ENCODE measurements at places on chromosomes 7 and 10.
A peak's percentile ranks its signal among the peaks of the same experiment; 100 is the strongest.

- no peak for DNase-seq
Measured at GRCh38 chr10:92430103-92430502, 139.1 kb downstream of the MARCHF5 start.

- no peak for DNase-seq
Measured at GRCh38 chr7:14236834-14237233, 247.4 kb upstream of the ETV1 start.

DNA sequence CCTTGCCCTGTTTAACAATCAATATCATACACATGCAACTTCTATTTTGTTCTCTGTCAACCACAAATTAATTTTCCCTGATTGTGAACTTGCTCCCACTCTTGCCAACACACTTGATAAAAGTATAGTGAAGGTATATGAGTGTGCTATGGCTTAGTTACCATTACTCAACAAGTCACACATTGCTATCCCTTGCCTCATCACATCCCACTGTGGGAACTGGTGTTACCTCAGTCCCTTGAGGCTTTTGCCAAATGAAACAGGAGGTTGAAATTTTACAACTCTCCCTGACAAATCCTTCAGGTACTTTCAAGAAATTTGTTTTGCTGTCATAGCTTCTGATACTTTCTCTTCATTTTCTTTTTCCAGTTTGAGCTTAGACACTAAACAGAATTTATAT, 472.5 kb upstream of the SEMA3D start:
- no peak for DNase-seq

DNA sequence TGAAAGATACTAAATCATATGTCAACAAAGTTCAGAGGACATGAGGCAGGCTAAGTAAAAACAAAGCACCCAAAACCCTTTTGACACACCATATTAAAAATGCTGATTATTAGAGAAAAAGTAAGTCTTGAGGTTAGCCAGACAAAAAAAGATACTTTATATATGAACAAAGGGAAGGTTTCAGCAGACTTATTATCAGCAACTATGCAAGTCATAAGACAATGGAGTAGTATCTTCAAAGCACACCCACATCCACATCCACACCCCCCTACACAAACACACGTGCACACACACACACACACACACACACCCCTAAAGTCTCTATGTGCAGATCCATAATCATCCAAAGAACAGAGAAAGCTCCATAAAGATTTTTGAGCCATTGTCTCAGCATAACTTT, 1373.9 kb upstream of the CELF2 start:
- no peak for DNase-seq

- no peak for DNase-seq
Measured at GRCh38 chr10:11863353-11864109, 40.4 kb downstream of the PROSER2 start.

DNA sequence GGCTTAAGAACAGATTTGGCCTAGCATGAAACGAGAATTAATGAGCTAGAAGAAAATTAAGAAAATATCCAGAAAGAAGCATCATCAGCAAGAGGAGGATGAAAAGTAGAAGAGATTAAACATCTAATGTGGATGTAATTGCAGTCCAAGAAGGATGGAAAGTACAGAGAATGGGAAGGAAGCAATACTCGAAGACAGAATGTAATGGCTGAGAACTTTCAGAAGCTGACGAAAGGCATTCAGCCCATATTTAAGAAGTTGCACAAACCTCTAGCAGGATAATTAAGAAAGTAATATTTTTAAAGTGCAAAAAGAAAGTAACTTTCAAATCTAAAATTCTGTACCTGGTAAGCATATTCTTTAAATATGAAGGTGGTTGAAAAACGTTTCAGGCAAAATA, 60.7 kb downstream of the TRIM24 start:
- no peak for DNase-seq

GRCh38 chr10:77390481-77390891, 247.1 kb downstream of the KCNMA1 start:
- no peak for DNase-seq

GRCh38 chr7:69334701-69335100, 263.6 kb upstream of the AUTS2 start:
- DNase-seq = no peak

GRCh38 chr10:43197834-43198681, 59.8 kb downstream of the CSGALNACT2 start:
- no peak for DNase-seq

GRCh38 chr7:44288381-44288685, 37.1 kb downstream of the CAMK2B start:
- DNase-seq = no peak

DNA sequence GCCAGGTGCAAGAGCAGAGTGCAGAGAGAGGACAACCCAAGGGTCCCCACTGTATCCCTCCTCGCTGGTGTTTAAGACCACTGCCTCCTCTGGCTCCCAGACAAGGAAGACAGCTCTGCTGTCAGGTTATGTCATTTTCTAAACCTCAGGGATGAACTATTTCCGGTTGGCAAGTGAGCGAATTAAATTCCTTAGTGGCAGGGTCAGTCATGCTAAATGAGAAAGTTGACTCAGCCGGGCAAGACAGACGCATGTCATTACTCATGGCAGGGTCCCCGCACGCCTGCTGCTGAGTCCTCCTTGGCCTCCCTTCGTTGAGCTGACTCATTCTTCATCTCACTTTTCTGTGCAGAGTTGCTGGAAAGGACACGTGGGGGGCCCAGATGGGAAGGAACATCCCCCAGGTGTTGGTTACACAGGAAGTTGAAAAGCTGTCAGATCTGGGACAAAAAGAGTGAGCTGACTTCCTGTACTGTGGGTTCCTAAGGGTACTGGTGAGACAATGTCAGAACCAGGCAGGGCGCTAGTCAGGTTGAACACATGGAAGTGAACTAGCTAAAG, 47.1 kb upstream of the UCN3 start:
- DNase-seq = peak; percentile 59

- DNase-seq = no peak
Measured at GRCh38 chr7:16810112-16810511, 5.3 kb upstream of the AGR2 start.

GRCh38 chr10:2011106-2011716, 273.9 kb upstream of the ADARB2 start:
- DNase-seq = no peak

DNA sequence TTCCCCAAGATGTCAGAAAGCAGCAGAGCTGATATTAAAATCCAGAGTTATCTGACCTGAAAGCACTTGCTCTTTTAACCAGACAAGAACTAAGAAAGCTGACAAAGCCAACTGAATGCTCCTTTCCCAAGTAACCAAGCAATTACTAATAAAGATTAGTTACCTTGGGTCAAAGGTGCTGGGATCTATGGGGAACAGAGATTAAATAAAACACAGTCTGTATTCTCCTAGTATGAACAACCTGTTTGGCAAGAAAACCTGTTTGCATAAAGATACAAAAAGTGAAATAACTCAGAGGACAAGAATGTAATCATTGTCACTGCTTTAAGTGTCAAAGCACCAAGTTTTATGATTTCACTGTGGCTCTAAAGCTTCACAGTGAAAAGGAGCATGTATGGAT, 35.7 kb downstream of the ITPRID1 start:
- no peak for DNase-seq

- DNase-seq = no peak
Measured at GRCh38 chr10:80324086-80324485, 32.5 kb downstream of the DYDC1 start.

GRCh38 chr7:45080958-45081669, 7.7 kb downstream of the NACAD start:
- DNase-seq = no peak

- DNase-seq = no peak
Measured at GRCh38 chr10:28593811-28594210, 60.9 kb downstream of the WAC start.

DNA sequence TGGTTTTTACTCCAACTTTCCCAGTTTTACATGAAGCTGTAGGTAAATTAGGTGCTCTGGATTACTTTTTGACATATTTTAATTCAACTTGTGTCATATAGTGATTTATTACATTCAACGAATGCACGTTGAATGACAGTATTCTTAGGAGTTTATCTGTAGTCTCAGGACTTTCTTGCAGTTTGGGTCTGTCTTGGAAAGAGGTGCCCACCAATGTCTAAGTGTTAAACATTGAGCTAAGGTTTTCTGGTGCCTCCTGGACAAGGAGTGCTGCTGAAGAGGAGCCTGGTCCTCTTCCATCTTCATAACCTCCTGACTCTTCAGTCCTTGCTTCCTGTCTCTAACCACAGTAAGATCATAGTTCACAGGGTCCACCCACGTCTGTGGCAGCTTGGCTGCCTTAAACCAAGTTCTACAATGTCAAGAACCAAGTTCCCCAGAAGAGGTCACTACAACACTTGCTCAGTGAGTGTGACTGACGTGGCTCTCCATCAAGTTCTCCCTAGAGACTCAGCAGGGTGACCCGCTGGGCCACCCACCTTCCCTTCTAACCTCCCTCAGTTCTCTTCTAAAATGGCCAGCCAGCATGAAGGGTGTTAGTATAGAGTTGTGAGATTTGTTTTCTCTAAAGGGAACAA, 6.1 kb downstream of the NPY start:
- no peak for DNase-seq

GRCh38 chr10:85655411-85655810, 711.2 kb downstream of the GRID1 start:
- no peak for DNase-seq

GRCh38 chr10:114698271-114699061, 40.4 kb upstream of the ABLIM1 start:
- no peak for DNase-seq

- no peak for DNase-seq
Measured at GRCh38 chr10:3623746-3624145, 161.3 kb downstream of the KLF6 start.

DNA sequence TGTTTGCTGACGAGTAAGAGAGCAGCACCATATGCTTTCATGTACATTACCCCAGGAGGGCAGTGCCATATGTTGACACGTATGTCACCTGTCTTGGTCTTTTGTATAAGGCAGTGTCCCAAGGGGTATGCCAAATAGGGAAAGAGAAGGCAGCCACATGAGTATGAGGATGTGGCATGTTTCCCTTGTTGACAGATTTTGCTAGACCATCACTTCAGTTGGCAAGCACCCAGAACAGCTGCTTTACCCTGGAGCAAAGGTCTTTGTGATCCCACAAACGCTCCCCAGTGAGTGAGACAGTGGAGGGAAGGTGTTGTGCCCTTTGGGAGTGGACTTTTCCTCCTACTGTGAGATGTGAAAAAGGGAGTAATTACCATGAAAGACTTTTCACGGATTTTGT, 350.1 kb downstream of the ETV1 start:
- DNase-seq = no peak

DNA sequence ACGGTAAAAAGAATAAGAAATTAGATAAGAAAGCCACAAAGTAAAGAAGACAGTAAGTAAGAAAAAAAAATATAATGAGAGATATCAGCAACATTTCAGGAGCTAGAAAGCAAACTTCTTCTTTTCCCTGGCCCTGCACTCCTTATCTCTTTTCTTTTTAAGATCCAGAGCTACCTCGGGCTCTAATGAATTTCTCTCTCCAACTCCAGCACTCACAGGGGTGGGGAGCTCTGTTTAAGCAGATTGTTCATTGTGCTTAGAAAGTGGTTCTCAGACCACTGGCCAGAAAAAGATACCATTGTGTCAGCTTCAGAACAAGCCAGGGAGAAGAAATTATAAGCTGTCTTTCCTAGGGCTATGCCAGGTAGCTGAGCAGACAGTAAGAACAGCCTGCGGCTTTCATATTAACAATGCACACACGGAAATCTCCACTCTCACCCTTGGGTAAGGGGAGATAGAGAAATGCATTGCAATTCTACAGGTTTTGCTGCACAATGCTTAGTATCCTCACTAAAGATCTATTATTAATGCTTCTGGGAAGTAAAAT, 19.3 kb downstream of the OR2F1 start:
- no peak for DNase-seq

DNA sequence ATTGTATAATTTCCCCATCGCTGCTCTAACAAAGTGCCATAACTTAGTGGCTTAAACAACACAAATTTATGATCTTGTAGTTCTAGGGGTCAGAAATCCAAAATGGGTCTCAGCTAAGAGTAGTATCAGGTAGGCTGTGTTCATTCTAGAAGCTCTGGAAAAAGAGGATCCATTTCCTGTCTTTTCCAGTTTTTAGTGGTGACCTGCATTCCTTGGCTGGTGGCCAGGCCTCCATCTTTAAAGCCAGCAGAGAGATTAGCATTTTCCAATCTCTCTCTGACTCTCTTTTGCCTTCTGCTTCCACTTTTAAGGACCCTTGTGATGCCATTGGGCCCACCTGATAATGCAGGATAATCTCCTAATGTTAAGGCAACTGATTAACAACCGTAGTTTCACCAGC, 41.0 kb upstream of the C10orf120 start:
- DNase-seq = no peak

DNA sequence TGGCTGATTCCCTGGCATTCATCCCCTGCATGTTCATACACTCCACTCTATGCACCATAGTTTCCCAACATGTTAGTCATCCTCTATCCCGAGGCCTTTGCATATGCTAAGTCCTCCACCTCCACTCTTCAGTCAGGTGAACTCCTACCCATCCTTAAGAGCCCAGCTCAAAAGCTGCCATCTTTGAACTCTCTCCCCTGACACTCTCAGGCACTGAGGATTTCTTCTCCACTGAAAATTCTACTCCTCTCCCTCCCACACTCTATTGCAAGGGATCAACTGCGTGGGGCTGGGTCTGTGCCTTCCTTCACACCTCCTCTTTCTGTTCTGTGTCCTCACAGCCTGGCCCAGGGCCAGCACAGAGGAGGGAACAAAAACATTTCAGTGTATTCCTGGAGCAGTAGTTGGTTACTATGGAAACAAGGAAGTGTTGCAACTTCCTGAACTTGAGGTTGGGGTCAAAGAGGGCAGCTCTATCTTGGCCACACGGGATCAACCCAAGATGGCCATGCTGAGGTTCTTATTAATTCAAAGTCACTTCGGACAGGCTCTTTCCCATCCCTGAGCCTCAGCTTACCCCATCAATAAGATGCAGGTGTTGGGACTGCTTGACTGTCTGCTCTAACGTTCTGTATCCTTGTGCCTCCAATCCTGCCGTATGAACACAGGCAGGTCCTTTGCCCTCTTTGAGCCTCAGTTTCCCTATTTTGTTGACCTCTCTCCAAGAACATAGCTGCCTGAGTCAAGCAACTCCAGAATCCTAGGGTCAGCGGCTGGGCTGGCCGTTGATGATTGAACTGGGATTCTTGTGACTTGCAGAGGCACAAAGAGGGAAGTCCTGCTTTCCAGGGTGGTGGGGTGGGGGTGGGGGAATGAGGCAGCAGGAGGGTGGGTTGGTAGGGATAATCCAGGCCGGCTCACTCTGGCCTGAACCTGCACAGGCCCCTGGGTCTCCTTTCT, 15.5 kb downstream of the ZMIZ1 start:
- DNase-seq = no peak

DNA sequence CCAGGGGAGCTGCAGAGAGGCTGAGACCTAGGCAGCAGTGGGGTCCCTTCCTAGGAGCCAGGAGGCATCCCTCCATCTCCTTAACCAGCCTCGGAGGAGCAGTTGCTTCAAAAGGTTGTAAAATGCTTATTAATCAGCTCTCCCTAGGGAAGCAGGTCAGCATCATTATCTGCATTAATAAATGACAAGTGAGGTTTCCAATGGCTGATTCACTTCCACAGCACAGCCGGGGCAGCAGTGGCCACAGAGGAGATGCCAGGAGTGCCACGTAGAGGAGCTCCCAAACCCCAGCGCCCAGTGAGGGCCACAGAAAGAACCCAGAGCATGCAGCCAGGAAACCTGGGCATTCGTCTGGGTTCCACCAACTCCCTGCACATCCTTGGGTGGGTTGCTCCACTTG, 8.2 kb upstream of the NPFFR1 start:
- DNase-seq = no peak

GRCh38 chr7:44977304-44977958, 1.4 kb downstream of the MYO1G start:
- DNase-seq = peak; percentile 53

All from stimulated activated CD8-positive, alpha-beta memory T cell treated with anti-CD3 and anti-CD28 coated beads, Interleukin-4, amount 100 ng/mL, for 4 hours (primary cell).